HS-27A (cell line): ENCODE measurements at places on chromosomes 11 and 22.
A peak's percentile ranks its signal among the peaks of the same experiment; 100 is the strongest.

DNA sequence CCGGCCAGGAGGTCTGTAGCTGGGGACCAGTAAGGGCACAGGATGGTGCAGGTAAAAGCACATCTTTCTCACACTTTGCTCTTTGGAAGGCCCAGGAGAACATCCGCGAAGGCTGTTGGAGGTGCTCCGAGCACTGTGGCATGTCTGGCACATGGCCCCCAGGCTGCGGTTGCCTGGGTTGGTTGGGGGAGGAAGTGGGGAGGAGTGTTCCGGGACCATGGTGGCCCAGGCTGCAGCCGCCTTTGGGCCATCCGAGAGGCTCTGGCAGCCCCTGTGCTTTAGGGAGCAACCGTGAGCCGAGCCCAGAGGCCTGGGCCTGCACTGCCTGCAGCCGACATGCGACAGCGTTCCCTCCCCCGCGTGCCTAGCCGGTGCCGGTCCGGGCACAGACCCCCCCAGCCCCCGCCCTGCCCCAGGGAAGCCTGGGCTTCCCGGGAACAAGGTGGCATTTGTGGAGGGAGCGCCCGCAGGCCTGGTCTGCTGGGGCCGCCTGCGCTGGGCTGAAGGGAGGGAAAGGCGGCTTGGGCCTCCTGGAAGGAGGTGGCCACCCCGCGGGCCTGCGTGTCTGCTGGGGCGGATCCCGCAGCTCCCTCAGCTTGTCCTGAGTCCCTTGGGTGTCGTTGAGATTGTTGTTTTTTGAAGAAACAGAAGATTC, 57.9 kb downstream of the GRAMD4 start:
- DNase-seq: no peak

DNA sequence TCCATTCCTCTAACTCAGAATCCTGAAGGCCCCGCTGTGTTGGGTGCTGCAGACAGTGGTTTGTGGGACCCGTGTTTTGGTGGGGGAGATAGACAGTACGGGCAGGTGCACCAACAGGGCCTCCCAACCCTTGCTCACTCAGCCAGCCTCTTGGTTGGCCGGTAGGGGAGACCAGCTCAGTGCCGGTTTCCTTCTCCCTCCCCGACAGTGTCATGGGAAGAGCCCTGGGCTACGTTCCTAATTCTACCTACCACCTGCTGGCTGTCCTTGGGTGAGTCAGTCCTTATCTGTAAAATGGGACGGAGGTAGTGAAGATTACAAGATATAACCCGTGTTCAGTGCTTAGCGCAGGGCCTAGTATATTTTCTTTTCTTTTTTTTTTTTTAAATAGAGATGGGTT, 5.9 kb downstream of the TMEM134 start:
- no peak for DNase-seq

GRCh38 chr11:1749395-1750351, 722 bp downstream of the IFITM10 start:
- DNase-seq: no peak

DNA sequence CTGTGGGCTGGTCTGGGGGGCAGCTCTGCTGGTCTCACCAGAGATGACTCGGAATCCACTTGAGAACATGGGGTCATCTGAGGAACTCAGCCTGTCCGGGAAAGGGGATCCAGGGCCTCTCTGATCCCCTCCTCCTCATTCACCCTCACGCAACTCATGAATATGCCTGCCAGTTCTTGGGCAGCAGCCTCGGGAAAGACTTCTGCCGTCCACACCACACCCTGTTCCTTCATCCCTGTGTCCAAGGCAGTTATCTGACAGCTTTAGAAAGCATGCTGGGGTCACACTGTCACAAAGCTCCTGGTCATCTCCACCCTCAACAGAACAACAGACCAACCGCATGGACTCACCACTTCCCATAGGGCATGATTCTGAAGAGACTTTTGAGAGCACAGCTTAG, 88.3 kb downstream of the AMOTL1 start:
- no peak for DNase-seq

DNA sequence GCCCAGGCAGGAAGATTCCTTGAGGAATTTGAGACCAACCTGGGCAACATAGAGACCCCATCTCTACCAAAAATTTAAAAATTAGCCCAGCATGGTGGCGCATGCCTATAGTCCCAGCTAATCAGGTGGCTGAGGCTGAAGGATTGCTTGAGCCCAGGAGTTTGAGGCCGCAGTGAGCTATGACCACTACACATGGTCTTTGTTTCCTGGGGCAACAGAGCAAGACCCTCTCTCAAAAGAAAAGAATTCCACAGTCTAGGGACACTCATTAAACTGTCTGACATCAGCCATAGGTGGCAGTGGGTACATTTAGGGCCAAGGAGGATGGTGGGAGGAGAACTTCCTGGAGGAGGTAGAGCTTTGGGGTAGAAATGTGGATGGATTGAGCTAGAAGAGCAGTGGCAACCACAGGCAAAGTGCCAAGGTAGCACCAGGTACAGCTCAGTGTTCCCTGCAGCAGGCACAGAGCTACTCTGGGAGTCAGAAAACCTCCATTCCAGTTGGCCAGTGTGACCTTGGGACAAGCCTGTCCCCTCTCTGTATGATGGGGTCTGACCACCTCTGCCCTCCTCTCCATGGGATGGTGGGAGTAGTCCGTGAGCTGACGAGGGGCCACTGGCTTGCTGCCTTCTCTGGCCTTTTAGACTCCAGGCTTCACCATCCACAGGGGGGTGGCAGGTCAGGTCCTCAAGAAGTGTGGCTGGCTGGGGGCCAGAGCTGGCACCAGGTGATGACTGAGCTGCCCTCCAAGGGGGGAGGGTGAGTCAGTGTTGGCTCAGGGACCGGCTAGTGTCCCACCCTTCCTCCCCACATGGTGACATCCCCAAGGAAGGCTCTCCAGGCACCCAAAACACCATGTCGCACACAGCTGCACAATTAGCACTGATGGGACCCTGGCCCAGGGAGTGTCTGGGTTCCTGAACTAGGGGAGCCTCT, 3.7 kb upstream of the CLCF1 start:
- no peak for DNase-seq

DNA sequence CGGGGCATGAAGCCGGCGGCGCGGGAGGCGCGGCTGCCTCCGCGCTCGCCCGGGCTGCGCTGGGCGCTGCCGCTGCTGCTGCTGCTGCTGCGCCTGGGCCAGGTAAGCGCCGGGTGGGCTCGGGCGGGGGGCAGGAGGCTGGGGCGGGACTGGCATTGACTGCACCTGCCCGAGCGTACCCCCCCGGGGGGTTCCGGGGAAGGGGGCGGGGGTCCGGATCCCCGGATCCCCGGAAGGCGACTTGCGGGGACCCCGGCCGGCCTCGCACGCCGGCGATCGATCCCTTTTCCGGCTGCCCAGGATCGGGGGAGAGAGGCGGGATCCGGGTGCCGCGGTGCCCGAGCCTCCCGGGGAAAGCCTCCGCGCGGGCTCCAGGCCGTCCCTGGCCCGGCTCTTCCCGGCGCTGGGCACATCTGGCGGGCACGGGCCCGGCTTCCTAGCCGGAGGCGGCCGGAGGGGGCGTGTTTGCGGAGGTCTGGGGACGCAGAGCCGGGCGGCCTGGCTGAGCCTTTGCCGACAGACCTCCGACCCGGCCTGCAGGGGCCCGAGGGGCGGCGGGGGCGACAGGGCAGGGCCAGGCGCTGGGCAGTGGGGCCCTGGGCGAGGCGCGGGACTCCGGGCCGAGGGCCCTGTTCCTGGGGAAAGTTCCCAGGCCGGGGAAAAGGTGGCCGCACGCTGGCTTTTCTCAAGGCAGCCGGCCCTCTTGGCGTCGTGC, 705 bp downstream of the PTPRJ start:
- no peak for DNase-seq

GRCh38 chr11:60880643-60881282, 13.4 kb downstream of the ZP1 start:
- DNase-seq: no peak

DNA sequence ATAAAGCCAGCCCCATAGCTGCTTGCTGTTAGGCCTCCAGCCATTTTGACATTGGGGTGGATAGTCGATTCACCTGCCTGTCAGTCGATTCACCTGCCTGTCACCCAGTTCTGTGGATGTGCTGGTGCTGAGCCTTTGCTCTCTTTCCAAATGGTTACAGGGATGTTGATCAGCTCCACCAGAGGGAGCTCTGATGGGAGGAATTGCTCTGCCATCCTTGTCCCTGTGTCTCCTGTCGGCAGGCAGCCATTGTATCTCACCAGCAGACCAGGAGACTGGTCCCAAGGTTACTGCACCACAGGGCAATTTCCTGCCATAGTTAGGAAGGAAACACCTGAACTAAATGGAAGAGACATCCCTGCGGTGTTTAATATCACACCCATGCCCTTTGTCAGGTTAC, 6.1 kb downstream of the MPEG1 start:
- no peak for DNase-seq

- DNase-seq: no peak
Measured at GRCh38 chr11:457111-457760, 7.2 kb downstream of the PTDSS2 start.

DNA sequence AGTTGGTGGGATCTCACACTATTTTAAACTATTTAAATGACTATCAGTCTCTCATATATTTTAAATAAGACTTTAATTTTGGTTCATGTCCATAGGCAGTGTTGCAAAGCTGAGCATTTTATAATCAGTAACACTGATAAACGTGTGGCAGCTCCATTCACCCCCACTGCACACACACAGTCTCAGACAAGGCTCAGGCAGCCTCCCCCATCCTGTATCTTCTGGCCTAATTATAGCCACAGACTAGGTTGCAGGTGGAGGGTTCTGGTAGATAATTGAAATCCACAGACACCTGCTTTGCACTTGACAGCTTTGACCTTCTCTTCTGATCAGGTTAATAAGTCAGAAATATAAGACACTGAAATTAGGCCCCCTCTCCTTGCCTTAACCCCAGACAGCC, 118.5 kb upstream of the LDLRAD3 start:
- DNase-seq: no peak

GRCh38 chr11:35302398-35302797, 117.0 kb downstream of the SLC1A2 start:
- DNase-seq: no peak

- DNase-seq: no peak
Measured at GRCh38 chr11:111688013-111688412, 78.2 kb downstream of the PPP2R1B start.

GRCh38 chr11:116791002-116791812, 472 bp downstream of the APOA5 start:
- DNase-seq: no peak

DNA sequence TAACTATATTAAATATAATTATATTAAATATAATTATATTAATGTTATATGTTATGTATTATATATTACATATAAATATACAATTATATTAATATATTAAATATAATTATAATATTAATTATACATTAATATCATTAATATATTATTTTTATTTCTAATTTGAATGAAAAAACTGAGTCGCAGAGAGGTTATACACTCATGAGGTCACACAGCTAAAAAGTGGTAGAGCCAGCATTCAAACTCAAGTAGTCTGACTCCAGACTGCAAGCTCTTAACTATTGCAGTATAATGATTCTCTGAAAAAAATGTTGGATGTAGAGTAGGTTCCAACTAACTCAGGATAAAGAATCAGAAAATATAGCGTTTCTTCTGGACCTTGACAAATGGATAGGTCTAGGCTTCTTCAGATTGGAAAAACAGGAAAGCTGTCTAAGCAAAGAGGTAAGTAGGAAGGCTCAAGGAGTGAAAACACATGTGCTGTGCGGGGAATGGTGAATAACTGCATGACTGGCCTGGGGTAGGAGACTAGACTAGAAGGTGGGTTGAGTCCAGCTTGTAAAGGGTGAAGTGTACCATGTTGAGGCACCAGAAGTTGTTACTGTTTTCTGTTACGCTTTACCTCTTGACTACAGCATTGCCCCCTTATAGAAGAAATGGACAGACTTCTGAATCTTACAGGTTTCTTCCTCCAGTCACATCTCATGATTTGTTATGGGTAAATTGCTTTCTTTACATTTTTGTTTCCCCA, 80.3 kb downstream of the TRIM44 start:
- no peak for DNase-seq

- DNase-seq: no peak
Measured at GRCh38 chr11:121716060-121716459, 263.3 kb upstream of the SORL1-AS1 start.

GRCh38 chr22:37215890-37216289, 3.6 kb upstream of the SSTR3 start:
- DNase-seq: no peak

DNA sequence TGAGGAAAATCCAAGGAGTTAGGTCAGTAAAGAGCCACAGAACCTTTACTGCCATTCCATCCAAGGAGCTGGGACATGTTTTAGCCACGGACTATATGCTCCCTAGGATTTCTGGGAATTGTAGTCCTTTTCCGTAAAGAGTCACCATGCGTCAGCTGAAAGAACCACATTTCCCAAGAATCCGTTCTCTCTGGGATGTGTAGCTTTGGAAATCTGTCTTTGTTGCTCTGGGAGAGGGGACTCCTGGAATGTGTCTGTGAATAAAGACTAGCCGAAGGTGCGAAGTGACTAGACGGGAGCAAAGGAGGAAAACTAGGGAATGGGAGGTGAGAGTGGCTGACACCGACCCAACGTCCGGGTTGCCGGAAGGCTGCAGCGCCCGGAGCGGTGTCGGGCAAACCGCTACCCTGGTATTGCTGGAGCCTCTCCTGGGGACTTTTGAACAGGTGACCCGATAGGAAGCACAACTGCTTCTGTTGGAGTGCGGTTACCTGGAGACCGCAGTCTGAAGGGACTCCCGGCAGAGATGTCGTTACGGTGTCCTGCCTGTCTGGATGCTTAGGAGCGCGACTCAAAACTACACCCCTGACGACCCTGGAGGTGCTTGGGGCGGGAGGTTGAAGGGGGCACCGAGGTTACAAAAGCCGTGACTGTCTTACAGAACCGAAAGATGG, at the start of gene IFTAP:
TSS of gene IFTAP (plus strand) at position 187 of the 674 bp plus-strand sequence. CDS start 15,602 bp downstream, outside the sequence.
- DNase-seq: peak; percentile 78

DNA sequence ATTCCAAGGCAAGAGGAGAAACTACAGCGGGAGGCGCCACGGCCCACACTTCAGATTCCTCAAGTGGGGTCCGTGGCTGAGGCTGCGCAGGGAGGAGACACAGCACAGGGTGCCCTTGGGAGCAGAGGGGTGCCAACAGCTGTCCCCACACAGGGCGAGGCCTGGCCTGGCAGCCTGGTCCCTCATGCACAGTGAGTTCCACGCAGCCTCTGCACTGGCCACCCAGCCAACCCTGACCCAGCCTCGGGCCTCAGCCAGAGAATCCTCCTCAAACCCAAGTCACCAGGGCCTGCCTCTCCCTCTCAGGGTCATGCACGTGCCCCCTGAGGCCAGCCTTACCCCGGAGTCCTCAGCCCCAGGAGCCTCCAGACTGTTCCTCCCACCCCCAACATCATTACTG, 22.4 kb upstream of the MOB2 start:
- no peak for DNase-seq
